ENCODE measurements at places on chromosomes 3 and 15. TPM values are rescaled to one million over a fixed set of nuclear protein-coding genes. Genes with fewer than 3 reads are reported as not detected.
A peak's percentile ranks its signal among the peaks of the same experiment; 100 is the strongest.

DNA sequence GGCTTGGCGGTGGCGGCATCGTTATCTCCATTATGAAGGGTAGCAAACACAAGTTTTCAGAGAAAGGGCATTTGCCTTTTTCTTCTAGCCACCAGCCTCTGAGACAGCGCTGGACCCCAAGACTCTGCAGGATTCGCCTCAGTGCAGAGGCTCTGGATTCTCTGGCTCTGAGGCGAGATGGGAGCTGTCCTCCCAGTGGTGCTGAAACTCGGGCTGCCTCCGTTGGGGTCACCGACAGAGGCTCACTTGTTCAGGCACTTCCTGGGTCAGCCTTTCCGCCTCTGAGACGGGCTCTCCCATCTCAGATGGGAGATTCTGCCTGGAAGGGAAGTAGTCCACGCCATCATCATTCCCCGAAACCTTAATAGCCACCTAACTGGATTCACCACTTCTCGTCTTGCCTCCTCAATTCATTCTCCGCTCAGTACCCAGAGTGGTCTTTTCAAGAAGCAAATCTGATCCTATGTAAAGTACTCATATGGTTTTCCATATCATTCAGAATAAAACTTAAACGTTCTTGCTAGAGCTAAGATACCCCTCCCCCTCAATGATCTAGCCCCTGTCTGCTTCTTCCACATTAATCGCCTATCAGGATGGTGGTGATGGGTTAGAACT, 76.9 kb downstream of the RHCG start:
- no peak overlapping the region for H3K4me3 ChIP-seq
- H3K27ac ChIP-seq, result no peak overlapping the region
- H3K36me3 ChIP-seq, result no peaks in the 10 kb centered on the region
- DNase-seq, result no peak
- no peaks in the 10 kb centered on the region for H3K4me1 ChIP-seq

- no peak for DNase-seq
- H3K27ac ChIP-seq, result no peak overlapping the region
- H3K36me3 ChIP-seq, result no peaks in the 10 kb centered on the region
- no peak overlapping the region for H3K4me3 ChIP-seq
- H3K27me3 ChIP-seq, result no peaks in the 10 kb centered on the region
Measured at GRCh38 chr3:84125760-84126159, 833.0 kb upstream of the CADM2 start.

DNA sequence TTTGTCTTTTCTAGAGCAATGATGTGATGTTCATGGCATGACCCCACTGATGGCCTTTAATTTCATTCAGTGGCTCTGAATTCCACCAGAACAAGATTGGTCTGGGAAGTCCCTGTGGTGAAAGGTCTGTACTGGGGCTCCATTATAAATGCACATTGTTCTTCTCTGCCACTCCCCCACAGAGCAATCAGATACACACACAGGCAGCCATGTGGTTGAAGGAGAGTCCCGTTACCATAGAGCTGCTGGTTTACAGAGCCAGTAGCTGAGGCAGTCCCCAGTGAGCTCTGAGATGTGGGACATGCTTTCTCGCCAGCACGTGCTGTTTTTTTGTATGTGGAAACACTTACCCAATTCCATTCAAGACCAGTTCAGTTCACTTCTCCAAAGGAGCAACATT, 172.7 kb upstream of the TRIM42 start:
- H3K36me3 ChIP-seq, result no peaks in the 10 kb centered on the region
- peak; percentile 3 for DNase-seq
- H3K4me3 ChIP-seq, result no peak overlapping the region
- no peak overlapping the region for H3K27ac ChIP-seq

DNA sequence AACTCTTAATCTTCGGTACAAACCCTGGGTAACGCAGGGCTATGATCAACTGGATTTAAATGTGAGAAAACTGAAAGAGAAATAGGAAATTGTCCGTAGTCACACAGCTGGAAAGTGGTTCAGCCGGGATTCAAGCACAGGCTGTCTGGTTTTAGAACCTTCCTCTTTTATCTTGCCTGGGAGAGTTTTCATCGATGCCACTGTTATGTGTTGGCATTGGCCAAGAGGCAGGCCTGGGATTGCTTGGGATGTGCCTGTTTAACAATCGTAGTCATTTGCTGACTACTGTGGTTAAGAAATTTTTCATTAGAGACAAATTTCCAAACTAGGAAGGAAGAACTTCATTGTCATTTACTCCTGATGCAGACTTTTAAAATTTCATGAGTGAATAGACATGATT, 4.3 kb downstream of the MCTP2 start:
- peaks cover 2% of the 10 kb centered on the region for H3K4me1 ChIP-seq
- no peaks in the 10 kb centered on the region for H3K36me3 ChIP-seq
- no peak overlapping the region for H3K4me3 ChIP-seq

DNA sequence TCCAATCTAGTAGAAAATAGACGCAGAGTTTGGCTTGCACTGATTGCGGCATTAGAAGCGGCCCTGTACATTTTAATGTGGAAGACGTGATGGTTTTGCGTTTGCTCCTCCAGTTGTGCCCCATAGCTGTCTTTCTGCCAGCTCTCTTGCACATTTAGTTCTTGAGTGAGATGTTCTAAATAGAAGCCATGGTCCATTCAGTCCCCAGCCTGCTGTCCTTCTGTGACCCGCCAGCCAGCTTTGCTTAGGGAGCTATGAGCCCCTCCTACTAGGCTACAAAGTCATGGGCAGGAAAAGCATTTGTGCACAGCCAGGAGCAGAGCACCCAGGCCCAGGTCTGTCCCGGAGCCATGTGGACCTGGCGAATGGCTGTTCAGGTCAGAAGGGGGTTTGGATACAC, 50.3 kb downstream of the APBA2 start:
- no peak overlapping the region for H3K27ac ChIP-seq
- H3K36me3 ChIP-seq, result no peaks in the 10 kb centered on the region
- DNase-seq, result no peak
- H3K4me3 ChIP-seq, result no peak overlapping the region
- H3K4me1 ChIP-seq, result no peaks in the 10 kb centered on the region

The NUTM1 gene
- 0.01 TPM for polyA plus RNA-seq

The SKOR1 gene
- polyA plus RNA-seq, result 0.27 TPM

The POLR2H gene
- 258 TPM for polyA plus RNA-seq

The MGA gene
- polyA plus RNA-seq, result 1.4 TPM

Measured in small intestine (tissue), 16 donors.